ENCODE measurements at places on chromosomes 1 and 21.

GRCh38 chr1:42006093-42006492, 87.4 kb upstream of the HIVEP3 start:
- no peak for DNase-seq

GRCh38 chr1:15181564-15181963, 28.0 kb downstream of the TMEM51 start:
- DNase-seq: no peak

DNA sequence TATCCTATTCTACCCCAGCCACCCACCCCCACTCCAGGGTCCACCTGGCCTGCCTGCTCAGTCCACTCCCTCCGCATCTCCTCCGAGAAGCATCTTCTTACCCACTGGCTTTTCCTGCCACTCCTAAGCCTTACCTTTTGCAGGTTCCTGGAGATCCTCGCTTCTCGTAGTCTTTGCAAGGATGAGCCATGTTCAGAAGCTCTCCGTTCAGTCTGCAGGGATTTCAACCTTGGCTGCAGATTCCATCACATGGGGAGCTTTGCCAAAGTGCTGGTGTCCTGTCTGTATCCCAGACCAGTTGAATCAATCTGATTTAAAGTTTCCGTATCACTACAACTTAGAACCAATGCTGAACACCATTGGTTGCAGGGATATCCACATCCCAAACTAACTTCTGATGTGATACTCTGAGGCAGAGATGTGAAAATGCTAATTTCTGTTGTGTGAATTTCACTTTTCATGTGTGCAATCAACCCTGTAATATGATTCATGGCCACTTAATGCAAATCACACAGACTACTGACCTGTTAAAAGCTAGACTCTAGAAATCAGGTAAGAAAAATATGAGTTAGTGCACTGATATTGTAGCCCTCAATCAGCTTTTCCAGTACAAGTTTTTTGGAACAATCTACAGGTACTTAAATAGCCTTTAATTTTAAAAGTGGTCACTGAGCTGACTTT, 61.9 kb downstream of the CAPN2 start:
- DNase-seq: no peak

GRCh38 chr1:166080967-166081870, 85.6 kb downstream of the FAM78B start:
- no peak for DNase-seq

GRCh38 chr21:26967062-26967913, at the start of gene ADAMTS5:
Gene ADAMTS5, minus strand, starts transcription at chr21:26967088. Its CDS starts 697 bp downstream, at chr21:26966391.
- DNase-seq: no peak
